ENCODE measurements at places on chromosomes 3 and 15.
A peak's percentile ranks its signal among the peaks of the same experiment; 100 is the strongest.

DNA sequence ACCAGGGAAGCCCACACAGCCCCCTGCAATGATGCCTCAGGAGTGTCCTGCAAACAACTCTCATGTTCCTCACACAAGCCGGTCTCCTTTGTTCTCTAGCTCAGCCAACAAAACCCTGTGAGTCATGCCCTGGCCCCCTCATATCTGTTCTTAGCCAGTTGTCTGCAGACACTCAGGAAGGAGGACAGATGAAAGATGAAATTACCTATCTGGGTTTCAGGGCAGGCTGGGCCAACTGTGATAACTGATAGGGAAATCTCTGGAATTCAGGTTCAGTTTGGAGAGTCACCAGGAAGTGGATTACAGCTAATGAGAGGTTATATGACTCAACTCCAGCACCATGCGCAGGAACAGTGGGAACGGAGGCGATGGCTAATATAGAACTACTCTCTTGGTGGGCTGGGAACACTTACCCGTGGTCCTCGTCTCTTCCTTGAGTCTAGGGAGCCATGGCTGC, 352.0 kb upstream of the ADAMTS9 start:
- DNase-seq = no peak

- DNase-seq = no peak
Observed at GRCh38 chr3:14231998-14232501, 53.4 kb downstream of the LSM3 start.

GRCh38 chr15:66805202-66805885, 103.3 kb downstream of the SMAD6 start:
- DNase-seq = no peak

- no peak for DNase-seq
Observed at GRCh38 chr3:36686516-36686915, 77.8 kb downstream of the DCLK3 start.

DNA sequence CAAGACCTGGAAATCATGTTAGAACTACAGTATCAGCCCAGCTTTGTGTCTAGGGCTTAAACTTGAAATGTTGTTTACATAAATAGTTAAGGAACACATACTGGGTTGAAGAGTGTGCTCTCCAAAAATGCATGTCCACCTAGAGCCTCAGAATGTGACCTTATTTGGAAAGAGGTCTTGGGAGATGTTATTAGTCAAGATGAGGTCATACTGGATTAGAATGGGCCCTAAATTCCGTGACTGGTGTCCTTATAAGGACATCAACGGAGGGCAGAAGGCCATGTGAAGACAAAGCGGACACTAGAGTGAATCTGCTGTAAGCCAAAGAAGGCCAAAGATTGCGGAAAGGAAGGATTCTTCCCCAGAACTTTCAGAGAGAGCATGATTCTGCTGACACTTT, 759.2 kb upstream of the CFAP20DC start:
- DNase-seq = no peak

DNA sequence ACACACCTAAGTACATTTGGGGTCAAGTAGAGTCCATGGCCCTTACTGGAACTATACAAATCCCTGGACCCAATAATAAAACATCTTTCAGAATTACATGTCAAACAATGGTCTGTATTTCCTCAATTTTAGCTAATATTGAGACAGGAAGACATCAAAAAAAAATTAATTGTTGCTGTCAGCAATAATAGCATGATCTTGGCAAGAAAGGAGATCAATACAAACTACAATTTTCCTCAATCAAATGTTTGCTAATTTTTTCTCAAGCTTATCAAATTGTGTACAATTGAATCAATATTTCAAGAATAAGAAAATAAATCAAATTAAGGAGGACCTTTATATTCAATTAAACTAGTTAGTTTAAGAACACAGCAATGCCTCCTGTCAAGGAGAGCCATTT, 62.6 kb downstream of the FSIP1 start:
- no peak for DNase-seq

DNA sequence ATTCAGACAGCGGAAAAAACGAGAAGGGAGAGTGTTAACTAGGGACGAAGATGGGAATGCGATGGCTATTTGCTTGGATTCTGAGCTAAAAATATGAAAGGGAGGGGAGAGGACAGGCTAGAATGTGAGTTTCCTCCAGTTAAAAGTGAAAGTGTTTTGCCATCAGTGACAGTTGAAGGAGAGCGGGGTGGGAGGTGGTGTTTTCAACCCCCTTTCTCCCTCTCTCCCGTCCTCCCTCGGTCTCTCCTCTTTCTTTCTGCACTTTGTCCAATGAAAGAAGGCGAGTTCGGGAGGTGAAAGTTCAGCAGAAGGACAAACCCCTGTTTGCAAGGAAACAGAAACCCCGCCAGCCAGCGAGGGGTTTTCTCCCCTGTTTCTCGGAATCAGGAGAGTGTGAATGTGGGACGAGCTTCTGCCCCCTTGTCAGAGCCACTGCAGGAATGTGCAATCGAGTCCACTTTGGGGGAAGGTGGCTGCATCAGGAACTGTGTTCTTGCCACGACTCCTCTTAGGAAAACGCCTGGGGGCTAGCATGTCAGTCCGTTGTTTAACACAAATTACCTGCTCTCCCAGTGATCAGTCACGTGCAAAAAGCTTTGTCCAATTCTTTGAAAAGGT, 975 bp upstream of the FOXP1 start:
- DNase-seq = peak; percentile 55

DNA sequence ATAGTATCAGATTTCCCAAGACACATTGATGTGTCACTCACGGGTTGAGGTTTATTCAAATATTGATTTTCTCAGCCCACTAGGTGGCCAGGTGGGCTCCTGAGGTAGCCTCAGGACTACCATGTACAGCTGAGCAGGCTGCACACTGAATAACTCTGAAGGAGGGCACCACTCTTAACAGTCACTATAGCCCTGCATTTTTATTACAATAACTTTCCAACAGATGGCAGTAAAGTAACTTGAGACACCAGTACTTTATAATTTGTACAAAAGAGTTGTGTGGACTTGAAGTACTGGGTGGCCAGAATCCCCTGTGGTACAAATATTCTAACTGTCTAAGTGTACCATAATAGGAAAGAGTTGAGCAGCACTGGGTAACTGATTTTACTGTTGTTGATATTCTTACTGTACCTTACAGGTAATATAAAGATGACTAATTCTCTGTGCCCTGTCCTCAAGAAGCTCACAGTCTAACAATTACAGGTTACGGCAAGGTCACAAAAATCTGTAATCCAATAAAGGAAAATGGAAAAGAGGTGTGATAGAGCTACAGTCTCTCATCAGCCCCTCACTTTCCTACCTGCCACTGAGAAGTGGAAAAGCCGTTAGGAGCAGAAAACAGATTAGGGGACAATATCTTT, 76.0 kb downstream of the ETFA start:
- DNase-seq = no peak

- DNase-seq = no peak
Observed at GRCh38 chr3:140358686-140359085, 319.2 kb upstream of the TRIM42 start.

DNA sequence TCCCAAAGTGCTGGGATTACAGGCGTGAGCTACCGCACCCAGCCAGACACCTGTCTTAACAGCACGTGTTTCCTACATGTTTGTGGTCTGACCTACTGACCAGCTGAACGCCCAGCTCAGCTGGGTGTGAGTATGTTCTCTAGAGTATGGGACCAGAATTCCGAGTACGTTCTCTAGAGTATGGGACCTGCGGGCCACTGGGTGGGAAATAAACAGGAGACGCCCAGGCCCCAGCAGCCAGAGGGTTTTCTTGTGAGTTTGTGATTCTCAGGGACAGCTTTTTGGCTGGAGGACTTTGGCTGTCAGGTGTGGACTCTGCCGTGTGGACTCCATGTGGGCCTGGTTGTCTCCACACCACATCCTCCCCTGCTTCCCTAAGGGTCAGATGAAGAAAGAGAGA, 87.3 kb downstream of the CHRD start:
- DNase-seq = peak; percentile 42

DNA sequence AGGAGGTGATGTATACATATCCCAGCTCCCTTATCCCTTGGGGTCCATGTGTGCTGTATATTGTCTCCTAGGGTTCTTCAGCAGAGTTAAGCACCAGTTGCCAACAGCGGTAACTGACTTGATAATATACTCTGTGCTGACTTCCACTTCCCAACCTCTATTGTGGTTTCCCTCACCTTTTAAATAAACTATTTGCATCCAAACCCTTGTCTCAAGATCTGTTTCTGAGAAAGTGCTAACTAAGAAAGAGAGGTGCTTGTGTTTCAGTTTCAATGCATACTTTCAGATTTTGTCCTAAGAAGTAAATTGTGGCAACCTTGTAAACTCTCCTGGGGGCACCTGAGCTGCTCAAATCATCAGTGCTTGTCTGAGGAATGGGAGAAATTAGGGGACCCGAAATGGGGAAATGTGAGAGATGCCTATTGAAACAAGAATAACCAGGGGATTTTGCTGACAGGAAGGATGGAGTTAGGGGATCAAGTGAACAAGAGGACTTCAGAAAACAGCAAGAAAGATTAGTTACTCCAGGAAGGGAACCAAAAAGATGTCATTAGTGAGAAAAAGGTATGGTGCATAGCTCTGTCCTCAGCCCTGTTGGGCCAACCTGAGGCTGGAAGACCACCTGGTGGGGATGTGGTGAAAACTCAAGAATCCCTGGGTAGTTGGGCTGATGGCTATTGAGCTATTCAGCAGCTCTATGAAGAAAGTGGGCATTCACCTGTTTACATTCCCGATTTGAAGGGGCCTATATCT, 50.9 kb upstream of the MRPL3 start:
- no peak for DNase-seq

GRCh38 chr3:197353867-197354567, 55.6 kb upstream of the DLG1 start:
- no peak for DNase-seq

DNA sequence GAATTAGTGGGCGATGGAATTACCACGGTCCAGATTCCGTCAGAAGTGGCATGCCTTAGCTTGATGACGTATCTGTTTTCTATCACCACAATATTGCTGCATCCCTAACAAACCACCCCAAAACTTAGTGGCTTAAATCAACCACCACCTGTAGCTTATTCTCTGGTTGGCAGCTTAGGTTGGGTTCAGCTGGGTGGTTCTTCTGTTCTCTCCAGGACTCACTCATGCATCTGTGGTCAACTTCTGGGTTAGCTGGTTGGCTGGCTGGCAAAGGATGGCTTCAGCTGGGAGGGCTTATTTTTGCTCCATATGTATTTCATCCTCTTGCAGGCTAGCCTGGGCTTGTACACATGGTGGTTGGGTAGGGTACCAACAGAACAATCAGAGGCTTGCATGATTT, 288.8 kb upstream of the LRRFIP2 start:
- DNase-seq = no peak

GRCh38 chr3:163707659-163708058, 1370.6 kb downstream of the SI start:
- DNase-seq = no peak

DNA sequence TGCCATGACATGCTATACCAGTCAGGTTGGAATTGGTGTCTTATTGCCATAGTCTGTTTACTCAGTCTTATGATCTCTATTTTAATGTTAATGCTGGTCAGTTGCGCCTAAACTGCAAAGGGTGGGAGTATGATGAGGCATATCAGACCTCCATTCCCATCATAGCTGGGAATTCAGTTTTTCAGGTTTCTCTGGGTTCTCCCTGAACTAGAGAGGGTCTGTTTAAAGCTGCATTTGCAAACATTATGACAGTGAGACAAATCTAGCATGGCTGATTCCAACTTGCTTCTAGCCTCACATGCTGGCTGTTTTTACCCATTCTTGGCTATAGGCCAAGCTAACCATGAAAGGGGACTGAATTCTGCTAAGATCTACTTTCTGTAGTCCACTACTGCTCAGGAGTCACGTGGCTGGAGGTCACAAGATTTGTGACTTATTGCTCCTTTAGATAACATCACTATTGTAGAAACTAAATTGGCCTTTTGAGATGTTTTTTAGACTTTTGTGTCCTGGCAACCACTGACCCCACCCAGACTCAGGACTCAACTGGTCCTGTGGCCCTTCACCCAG, 96.5 kb downstream of the TGFBR2 start:
- DNase-seq = no peak

DNA sequence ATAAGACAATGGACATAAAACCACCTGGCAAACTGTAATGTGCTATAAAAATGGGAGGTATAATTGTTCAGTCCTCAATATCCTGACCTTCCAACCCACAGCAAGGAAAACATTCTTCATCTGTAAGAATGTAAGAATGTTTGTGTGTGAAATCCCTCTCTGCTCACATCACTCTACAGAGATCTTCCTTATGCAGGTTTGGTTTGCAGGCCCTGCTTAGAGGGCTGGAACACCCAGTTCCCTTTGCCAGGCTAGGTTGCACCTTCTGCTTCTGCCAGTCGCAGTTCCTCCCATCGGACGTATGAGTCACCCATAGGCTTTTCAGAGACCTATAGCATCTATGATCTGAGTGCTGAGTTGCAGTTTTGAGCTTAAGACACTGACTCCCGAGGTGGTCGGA, 24.1 kb upstream of the MINAR1 start:
- DNase-seq = no peak

GRCh38 chr3:47817609-47818008, 14.7 kb downstream of the DHX30 start:
- no peak for DNase-seq

DNA sequence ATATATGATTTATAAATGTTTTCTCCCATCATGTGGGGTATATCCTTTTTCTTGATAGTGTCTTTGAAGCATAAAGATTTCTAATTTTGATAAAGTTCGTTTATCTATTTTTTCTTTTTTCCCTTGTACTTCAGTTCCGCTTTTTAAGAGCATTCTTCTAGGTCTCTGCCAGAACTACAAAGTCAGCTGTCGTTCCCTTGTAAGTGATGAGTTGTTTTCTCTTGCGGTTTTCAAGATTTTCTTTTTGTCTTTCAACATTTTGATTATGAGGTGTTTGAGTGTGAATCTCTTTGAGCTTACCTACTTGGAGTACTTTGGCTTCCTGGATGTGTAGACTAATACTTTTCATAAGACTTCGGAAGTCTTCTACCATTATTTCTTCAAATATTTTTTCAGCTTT, 9.3 kb upstream of the PRICKLE2 start:
- DNase-seq = no peak

GRCh38 chr15:92665100-92665555, 9.6 kb upstream of the FAM174B start:
- DNase-seq = no peak

GRCh38 chr15:34708422-34708821, 46.4 kb downstream of the GJD2 start:
- no peak for DNase-seq

DNA sequence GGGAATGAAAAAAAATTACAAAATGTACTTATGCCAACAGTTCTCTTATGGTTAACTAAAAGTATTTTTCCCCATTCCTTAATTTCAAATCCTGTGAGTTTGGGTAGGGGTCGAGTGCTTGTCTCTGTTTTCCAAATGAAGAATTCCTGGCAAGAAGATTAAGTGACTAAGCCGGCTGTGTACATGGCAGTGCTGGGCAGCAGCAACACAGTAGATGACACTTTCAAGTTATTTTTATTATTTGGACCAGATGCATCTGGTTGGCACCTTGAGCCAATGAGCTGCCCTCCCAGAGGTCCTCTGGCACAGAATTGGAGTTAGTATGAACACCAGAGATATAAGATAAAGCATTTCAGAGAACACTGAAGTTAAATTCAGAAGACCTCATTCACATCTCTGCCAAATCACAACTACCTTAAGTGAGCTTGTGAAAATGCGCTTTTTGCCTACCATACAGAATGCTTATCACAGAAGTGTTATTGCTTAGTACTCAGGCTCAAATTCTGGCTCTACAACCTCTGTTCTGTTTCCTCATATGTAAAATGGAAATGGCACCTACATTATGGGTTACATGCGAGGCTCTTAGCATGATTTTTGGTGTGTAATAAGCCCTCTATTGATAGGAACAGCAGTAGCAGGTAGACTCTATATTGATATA, 256.9 kb downstream of the UBE2E2 start:
- DNase-seq = no peak

Measured in adrenal gland (tissue), 19 donors.